ENCODE measurements at places on chromosomes 16 and 17.

DNA sequence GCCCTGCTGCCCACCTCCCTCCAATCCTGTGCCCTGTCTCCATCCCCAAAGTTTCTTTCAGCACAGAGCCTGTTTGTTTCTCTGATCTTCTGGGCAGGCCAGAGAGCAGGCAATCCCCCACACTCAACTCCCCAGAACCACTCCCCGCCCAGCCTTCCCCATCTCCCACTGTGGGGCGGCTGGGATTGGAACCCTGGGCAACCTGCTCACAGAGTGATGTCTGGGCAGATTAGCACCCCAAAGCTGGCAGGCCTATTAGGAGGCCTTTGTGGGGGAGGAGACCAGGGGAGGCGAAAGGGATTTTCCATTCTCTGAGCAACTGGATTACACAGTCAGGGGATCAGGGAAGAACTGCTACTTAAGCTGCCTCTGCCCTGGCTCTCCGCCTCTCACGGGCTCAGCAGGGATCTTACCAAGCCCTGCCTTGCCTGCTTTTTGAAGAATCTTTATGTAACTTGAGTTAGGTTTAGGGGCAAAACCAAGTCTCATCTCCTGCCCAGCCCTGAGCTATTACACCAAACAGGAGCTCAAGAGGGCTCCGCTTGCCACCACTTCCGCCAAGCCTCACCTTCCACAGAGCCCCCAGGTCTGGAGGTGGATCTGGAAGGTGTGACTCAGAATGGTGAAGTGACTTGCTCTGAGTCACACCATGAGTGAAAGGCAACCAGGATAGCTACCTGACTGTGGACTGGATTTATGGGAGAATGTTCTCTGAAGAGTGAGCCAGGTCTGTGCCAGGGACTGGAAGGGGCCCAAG is 16.0 kb upstream of the LHX1 start:
- peak; percentile 91 for ATAC-seq

GRCh38 chr17:67290711-67291291 is 45.8 kb upstream of the HELZ start:
- ATAC-seq: no peak

DNA sequence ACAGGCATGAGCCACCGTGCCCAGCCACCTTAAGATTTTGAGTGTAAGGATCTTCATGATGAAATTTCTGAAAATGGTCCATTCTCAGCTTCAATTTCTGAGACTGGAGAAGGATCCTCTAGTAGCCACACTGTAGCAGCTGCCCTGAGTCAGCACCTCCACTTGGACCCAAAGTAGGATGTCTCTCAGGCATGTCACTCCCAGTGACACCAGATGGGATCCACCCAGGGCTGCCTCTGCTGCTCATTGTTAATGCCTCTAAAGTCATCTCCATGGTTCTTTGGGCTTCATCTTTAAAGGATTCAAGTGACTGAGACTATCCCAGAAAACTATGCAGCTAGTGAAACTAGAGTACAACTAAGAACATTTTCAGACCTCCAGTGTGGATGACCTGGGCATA is 7.9 kb downstream of the PLD6 start:
- ATAC-seq: no peak

DNA sequence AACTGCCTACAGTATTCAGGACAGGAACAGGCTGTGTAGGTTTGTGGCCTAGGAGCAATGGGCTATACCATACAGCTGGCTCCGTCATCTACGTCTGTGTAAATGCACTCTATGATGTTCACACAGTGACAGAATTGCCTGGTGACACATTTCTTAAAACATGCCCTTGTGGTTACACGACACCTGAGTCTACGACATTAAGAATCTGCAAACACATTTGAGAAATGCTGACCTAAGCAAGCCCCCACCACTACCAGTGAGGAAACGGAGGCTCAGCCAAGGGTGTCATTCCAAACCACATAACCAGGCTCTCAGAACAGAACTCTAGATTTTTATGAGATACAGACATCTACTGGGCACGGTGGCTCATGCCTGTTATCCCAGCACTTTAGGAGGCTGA is 23.5 kb downstream of the USP36 start:
- ATAC-seq: peak; percentile 90

GRCh38 chr17:46889992-46890564 is 32.9 kb upstream of the GOSR2 start:
- no peak for ATAC-seq
